AG04449 (cell line): ENCODE measurements at places on chromosomes 5 and 9.

DNA sequence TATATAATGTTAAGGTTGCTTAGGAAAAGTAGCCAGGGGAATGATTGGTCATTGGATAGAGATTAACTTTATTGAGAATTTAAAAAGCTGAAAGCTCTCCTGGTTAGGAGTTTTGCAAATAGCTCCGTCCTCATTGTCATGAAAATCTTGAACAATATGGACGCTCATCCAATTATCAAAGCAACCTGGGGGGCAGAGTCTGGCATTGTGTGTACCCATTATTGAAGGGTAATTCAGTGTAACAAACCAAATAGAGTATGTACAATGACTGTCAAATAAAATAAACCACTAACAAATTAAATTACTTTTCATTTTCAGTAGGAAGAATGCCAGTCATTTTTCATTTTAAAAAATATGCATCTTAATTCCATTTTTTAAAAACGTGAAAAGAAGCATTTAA lies 144.0 kb upstream of the GPR151 start:
- DNase-seq: no peak

DNA sequence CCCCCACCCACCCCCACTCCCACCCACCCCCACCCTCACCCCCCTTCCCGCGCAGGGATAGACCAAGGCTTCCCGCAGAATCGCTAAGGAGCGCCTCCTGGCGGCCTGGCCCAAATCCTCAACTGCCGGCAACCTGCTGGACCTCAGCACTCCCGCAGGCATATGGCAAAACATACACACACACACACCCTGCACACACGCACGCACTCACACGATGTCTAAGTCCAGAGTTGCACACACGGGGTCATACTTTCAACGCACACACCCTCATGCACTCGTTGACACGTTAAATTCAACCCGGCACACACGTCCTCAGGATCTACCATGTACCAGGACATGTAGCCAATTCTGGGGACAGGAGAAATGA lies 1.7 kb downstream of the CPLX2 start:
- DNase-seq: no peak

- DNase-seq: no peak
Measured at GRCh38 chr9:84174486-84174885, 166.1 kb downstream of the SLC28A3 start.

DNA sequence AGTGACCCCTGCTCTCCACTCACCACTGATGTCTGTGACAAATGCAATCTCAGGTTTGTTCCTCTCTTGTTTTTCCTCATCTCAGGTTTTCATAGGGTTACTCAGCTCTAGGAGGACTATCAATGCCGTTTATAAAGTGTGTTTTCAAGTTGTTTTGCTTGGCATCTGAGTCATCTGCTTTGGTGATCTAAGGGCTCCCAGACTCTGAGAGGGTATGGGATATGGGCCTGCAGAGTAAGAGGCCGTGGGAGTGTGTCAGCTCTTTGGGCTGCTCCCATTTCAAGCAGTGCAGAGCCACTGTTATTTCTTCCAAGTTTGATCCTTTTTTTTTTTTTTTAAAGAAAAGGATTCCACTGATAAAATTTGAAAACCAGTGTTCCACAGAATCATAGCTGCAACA lies 46.3 kb downstream of the NNT start:
- no peak for DNase-seq

DNA sequence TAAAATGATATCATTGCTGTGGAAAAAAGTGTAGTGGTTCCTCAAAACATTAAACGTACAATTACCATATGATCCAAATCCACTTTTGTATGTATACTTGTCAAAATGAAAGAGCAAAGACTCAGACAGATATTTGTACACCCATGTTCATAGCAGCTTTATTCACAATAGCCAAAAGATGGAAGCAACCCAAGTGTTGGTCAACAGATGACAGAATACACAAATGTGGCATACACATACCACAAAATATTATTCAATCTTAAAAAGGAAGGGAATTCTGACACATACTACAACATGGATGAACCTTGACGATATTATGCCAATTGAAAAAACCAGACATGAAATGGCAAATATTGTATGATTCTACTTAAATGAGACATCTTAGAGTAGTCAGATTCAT lies 524.5 kb upstream of the WWC1 start:
- no peak for DNase-seq

DNA sequence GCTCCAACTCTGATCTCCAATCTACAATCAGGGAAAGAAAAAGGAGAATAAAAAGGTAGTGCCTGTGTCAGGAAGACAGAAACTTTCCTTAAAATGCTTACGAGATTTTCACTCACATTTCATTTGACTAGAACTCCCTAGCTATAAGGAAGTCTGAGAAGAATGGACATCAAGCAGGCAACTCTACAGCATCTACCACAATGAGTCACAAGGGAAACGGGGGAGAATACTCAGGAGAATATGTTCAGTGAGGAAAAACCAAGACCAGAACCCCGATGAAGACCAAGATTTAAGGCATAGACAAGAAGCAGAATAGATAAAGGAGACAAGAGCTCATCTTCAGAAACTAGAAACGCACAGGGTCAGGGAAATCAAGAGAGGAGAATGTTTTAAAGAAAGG lies 9.0 kb upstream of the SETD9 start:
- no peak for DNase-seq

DNA sequence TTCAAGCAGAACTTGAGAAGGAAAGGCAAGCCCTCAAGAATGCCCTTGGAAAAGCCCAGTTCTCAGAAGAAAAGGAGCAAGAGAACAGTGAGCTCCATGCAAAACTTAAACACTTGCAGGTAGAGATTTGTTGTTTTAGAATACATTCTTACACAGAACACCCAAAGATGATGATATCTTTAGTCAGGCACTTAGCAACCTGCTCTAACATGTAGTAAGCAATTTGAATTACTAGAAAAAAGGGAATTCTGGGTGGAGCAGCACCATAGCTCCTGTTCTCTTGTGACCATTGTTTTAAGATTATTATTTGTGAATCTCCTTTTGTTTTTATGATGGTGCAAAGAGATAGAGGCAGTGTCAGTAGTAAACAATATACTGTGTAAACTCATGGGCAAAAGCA lies 63.1 kb downstream of the RAB14 start:
- no peak for DNase-seq

DNA sequence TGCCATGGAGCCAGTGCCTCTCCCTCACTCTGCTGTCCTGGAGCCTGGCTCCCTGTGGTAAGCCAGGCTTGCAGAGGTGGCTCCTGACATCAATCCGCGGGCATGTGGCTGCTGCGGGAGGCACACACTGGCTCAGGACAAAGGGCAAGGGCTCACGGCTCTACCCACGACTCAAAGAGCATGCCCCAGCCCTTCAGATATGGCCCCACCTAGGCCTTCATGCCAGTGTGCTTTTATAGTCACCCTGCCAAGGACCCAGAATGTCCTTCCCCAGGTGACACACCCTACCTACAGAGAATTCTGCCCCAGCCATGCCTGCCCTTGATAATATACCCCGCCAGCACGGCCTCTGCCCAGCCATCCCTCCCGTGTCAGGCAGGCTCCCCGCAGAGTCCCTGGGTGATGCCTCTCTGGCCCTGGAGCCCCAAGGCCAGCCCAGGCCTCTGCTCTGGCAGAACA lies 1.6 kb downstream of the MGAT4B start:
- DNase-seq: no peak

GRCh38 chr5:78269088-78269703 lies 25.3 kb downstream of the AP3B1 start:
- no peak for DNase-seq

DNA sequence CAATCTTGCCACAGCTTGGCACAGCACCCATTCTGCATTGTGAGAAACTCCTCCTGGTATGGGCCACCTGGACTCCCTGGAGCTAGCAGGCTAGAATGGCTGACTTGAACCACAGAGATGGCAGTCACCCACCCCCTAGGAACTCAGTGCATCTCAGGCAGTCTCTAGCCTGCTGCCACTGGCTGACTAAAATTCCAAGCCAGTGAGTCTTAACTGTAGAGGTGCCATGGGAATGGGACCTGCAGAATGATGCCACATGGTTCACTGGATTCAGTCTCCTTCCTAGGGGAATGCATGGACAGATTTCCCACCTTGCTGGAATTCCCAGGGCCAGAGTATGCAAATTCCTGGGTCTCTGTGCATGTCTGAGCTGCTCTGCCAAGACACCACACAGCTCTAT lies 382.9 kb downstream of the MAN2A1 start:
- no peak for DNase-seq

- DNase-seq: no peak
Measured at GRCh38 chr9:35904338-35904737, 1.7 kb upstream of the HRCT1 start.

- no peak for DNase-seq
Measured at GRCh38 chr9:2157277-2158110, 142.3 kb downstream of the SMARCA2 start.

DNA sequence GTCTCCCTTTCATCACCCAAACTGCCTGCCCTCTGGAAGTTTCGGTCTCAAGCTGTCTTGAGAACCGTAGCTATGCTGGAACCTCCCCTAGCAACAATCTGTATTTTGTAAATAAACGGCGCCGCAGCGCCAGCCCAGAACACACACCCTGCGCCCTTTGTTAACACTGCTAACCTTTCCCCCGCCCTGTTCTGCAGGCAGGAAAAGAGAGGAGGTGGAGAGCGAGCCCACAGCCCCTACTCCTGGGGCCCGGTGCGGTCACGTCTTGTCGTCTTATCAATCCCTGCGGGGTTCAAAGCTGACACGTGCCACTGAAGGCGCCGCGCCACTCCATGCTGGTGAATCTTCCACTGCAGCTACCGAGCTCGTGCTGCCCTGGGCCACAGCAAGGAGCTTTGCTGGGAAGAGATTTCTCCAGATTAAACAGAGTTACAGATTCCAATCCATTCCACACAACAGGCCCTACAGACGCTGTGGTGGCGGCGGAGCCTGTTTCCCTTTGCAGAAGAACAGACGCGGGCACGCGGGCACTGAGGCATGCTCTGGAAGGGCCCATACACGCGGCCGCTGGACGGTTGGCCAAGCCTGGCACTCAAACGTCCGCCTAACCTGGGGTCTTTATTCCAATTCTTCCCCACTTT lies 25.3 kb downstream of the ZDHHC11B start:
- DNase-seq: no peak

DNA sequence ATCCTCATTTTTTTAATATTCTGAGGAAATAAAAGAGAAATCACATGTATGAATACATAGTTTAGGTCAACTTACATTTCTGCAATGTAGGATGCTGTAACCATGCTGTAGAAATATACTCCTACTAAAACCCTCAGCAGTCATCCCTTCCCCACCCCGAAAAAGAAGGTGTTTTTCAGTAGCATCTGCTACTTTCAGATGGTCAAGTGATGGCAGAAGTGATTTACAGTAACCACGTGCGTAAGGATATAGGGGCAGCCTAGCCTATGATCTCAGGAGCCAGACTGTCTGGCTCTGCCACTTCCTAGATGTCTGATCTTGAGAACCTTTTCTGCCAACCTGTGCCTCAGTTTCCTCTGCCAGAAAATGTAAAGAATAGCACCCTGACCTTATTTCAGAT lies 26.0 kb upstream of the SYK start:
- DNase-seq: no peak

- DNase-seq: no peak
Measured at GRCh38 chr9:34656992-34657391, 5.0 kb downstream of the IL11RA start.

DNA sequence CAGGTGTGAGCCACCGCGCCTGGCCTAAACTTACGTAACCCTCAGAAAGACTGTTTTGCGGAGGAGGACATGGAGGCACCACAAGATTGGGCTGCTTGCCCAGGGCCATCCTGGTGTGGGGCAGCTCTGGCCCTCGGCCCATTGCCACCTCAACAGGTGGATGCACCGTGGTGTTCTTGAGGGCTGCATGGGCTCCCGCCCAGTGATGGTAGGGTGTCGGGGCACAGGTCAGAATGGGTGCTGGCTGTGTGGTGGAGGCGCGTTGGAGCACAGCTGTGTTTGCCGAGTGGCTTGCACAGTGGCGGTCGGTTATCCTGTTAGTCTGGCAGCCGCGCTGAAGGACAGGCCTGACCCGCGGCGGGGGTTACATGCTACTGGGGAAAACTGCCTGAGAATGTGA lies 196.9 kb downstream of the CACNA1B start:
- DNase-seq: no peak

DNA sequence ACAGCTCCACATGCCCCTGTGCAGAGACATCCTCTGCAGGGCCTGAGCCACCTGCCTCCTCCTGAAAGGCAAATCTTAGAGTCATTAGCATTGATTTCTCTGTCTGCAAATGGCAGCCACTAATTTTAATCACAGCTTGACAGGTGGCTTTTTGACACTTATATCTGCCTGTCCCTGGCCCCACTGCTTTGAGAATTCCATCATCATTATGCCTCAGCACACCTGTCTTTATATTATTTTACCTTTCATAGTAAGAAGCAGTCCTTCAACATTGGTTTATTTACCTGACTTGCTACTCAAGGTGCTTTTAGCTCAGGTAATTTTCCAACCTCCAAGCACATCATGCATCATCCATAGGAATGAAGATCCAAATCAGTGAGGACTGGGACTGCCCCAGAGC lies 451.3 kb downstream of the MTRR start:
- DNase-seq: no peak

- no peak for DNase-seq
Measured at GRCh38 chr5:108696951-108697715, 50.6 kb upstream of the FER start.

- no peak for DNase-seq
Measured at GRCh38 chr9:105859428-105860091, 165.2 kb downstream of the TMEM38B start.

DNA sequence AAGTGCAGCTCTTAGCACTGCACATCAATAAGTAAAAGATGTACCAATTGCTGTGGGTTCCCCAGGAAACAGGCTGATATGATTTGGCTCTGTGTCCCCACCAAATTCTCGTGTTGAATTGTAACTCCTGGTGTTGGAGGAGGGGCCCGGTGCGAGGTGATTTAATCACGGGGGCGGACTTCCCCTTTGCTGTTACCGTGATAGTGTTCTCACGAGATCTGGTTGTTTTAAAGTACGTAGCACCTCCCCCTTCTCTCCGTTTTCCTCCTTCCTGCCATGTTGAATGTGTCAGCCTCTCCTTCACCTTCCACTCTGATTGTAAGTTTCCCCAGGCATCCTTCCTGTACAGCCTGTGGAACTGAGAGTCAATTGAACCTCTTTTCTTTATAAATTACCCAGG lies 93.2 kb upstream of the ACTBL2 start:
- DNase-seq: no peak

GRCh38 chr9:4177970-4178758 lies 121.7 kb downstream of the GLIS3 start:
- no peak for DNase-seq

- DNase-seq: no peak
Measured at GRCh38 chr5:50663636-50664035, 2.8 kb upstream of the PARP8 start.
